ENCODE measurements at places on chromosomes 4 and X.

GRCh38 chr4:167232805-167233684 lies 1.2 kb downstream of the SPOCK3 start:
- peak; percentile 12 for DNase-seq

- no peak for DNase-seq
Observed at GRCh38 chrX:24305905-24306304, 8.0 kb downstream of the SUPT20HL2 start.

DNA sequence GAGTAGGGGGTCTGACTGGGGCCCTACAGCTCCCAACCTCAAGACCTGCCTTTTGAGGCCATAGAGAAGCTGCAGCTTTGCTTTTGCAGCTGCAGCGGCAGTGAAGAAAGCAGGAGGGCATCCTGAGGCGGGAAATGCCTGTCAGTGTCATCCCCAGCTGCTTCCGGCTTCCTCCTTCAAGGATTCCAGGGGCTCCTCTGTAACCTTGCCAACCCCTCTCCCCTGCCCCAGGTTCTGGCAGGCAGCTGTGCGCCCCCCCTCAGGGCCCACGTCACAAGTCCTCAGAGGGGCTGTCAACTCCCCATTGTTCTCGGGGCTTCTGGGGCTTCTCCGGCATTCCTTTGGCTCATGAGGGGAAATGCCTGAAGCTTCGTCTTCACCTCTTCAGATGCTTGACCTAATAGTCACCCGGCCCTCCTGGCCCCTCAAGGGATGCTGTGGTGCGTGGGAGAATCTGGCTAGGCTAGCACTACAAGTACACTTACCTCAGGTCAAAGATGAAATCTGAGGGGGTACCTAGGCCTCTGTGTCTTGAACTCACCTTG lies 31.9 kb downstream of the APLN start:
- DNase-seq = peak; percentile 43

DNA sequence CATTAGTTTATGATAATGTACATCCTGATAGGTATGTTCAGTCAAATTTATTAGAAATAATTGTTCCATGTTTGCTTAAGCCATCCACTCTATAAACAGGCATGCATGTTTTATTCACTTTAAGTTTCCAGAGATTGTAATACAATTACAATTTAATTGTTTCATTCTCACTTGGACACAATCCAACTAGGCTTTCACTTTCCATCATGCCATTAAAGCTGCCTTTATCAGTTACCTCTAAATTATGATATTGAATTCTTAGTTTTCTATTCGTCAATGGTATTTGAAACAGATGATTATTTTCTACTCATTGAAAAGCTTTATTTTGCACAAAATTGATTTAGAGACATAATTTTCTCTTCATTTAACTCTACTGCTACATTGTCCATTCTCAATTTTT lies 1196.3 kb downstream of the RAPGEF2 start:
- DNase-seq = no peak

GRCh38 chrX:130251671-130252070 lies 17.0 kb downstream of the ZNF280C start:
- DNase-seq = no peak

DNA sequence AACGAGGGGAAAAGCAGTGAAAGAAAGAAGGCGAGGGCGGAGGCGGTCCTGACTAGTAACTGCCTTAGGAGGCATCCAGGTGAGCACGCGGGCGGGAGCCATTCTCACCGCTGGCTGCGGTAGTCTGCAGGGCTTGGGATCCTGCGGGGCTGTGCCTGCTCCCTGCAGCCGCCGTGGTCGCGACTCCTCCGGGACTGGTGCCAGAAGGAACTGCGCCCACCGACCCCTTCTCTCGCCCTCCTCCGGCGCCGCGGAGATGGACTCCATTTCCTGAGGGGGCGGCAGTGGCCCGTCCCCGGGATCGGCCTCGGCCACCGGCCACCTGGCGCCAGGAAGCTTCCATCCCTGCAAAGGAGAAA lies 543 bp downstream of the NFXL1 start:
- DNase-seq = no peak

GRCh38 chr4:85777908-85778631 lies 303.1 kb downstream of the ARHGAP24 start:
- no peak for DNase-seq

DNA sequence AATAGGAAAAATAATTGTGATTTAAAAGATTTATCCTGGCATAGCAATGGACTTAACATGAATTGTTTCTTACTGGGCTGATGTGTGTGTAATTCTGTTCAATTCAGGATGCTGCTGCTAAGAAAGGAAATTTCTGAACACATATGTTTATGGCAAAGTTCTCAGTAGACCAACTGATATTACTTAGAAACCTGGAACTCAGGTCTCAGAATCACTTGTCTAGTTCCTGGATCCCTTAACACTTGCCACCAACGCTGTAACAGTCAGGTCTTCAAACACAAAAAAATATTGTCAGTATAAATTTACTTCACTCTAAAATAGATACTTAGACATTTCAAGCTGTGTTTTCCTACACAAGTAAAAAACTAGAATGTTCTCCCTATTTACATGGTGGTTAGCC lies 5.5 kb downstream of the CASP3 start:
- DNase-seq = no peak
